ENCODE measurements at places on chromosomes 5 and 9.

- no peak overlapping the region for H3K27ac ChIP-seq
- no peak overlapping the region for H3K4me3 ChIP-seq
- H3K4me1 ChIP-seq: no peaks in the 10 kb centered on the region
- DNase-seq: no peak
- H3K36me3 ChIP-seq: no peaks in the 10 kb centered on the region
- peaks cover 13% of the 10 kb centered on the region for H3K27me3 ChIP-seq
These were observed 140.5 kb downstream of the DIRAS2 start for GRCh38 chr9:90502134-90502533.

DNA sequence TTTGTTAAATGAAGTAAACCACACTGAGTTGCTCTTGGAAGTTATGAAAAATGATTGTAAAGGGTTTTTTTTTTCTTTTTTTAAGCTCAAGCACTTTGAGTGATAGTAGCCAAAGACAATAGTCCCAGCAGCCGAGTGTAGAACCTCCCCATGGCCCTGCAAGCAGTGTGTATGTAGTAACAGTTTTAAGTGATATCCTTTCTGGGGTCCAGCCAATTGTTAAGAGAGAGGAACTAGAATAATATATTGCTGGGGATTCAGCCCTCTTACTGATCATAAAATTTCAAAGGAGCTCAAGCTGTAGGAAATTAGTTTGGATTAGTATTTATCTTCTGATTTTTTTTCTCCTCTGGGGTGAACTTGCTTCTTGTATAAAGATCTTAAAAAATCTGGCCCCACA is 43.2 kb downstream of the NPR3 start:
- H3K4me3 ChIP-seq: no peak overlapping the region
- no peaks in the 10 kb centered on the region for H3K27me3 ChIP-seq
- no peak overlapping the region for H3K27ac ChIP-seq
- DNase-seq: no peak

DNA sequence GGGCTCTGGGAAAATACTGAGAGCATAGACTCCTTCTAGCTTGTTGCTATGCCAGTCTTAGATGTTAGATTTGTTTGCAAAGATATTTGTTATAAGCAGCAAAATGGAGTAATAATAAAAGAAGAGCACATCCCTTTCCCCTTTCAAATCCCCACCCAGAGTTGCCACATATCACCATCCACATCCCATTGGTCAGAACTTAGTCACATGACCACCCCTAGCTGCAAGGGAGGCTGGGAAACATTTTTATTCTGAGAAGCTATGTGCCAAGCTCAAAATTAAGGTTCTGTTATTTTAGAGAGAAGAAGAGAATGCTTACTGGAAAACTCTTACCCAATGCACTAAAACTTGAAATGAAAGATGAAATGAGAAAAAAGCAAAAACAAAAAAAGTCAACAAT is 193.9 kb upstream of the MVB12B start:
- peaks cover 23% of the 10 kb centered on the region for H3K27me3 ChIP-seq
- no peak overlapping the region for H3K27ac ChIP-seq
- DNase-seq: no peak
- H3K4me1 ChIP-seq: no peaks in the 10 kb centered on the region
- no peak overlapping the region for H3K4me3 ChIP-seq

- no peak overlapping the region for H3K27ac ChIP-seq
- no peak overlapping the region for H3K4me3 ChIP-seq
- peaks cover 8% of the 10 kb centered on the region for H3K27me3 ChIP-seq
- H3K4me1 ChIP-seq: peaks cover 2% of the 10 kb centered on the region
- no peaks in the 10 kb centered on the region for H3K36me3 ChIP-seq
- DNase-seq: no peak
These were observed 285.7 kb downstream of the CHSY3 start for GRCh38 chr5:130189961-130190360.

DNA sequence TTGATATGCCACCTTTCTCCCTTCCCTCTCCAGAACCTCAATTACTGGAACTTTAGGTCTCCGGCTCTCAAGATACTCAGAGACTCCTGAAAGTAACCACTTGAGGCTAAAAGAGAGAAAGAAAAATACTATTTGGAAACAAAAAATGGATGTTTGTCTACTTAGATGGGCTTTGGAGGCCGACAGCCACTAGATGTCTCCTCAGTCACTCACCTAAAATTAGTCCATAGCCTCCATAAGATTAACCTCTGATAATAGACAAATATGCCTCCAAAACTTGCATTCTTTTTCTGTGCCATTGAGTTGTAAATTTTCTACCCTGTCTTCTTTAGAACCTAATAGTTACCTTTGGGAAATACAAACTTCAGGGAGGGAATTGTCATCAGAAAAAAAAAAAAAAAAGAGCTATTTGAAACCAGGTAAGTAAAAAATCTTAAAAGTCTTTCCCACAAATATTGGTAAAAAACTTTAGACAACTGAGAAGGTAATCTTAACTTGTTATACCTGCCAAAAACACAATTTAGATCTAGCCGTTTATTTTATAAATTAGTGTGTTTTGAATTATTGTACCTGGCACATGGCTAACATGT is 11.2 kb upstream of the PCDH1 start:
- H3K36me3 ChIP-seq: no peaks in the 10 kb centered on the region
- H3K4me1 ChIP-seq: no peaks in the 10 kb centered on the region
- DNase-seq: no peak
- peaks cover 36% of the 10 kb centered on the region for H3K27me3 ChIP-seq

- H3K4me1 ChIP-seq: peaks cover 11% of the 10 kb centered on the region
- H3K27me3 ChIP-seq: no peaks in the 10 kb centered on the region
- H3K4me3 ChIP-seq: no peak overlapping the region
- H3K27ac ChIP-seq: no peak overlapping the region
- no peak for DNase-seq
- no peaks in the 10 kb centered on the region for H3K36me3 ChIP-seq
These were observed 4.5 kb downstream of the GSN start for GRCh38 chr9:121272401-121272948.

- H3K4me1 ChIP-seq: no peaks in the 10 kb centered on the region
- peaks cover 27% of the 10 kb centered on the region for H3K27me3 ChIP-seq
- no peak overlapping the region for H3K4me3 ChIP-seq
- no peak for DNase-seq
- H3K36me3 ChIP-seq: no peaks in the 10 kb centered on the region
These were observed 47.4 kb upstream of the SHC3 start for GRCh38 chr9:89225991-89226471.

- peaks cover 60% of the 10 kb centered on the region for H3K4me1 ChIP-seq
- H3K4me3 ChIP-seq: no peak overlapping the region
- H3K27me3 ChIP-seq: no peaks in the 10 kb centered on the region
- DNase-seq: no peak
- no peak overlapping the region for H3K27ac ChIP-seq
These were observed 7.7 kb downstream of the ICE1 start for GRCh38 chr5:5430136-5430535.

- no peak overlapping the region for H3K4me3 ChIP-seq
- no peak overlapping the region for H3K27ac ChIP-seq
- H3K27me3 ChIP-seq: peaks cover 71% of the 10 kb centered on the region
- DNase-seq: no peak
- H3K36me3 ChIP-seq: no peaks in the 10 kb centered on the region
These were observed 133.5 kb upstream of the LPCAT1 start for GRCh38 chr5:1657161-1657741.

- H3K36me3 ChIP-seq: peaks cover 6% of the 10 kb centered on the region
- H3K27ac ChIP-seq: no peak overlapping the region
- H3K4me3 ChIP-seq: no peak overlapping the region
- peaks cover 15% of the 10 kb centered on the region for H3K4me1 ChIP-seq
- no peak for DNase-seq
- H3K27me3 ChIP-seq: peaks cover 44% of the 10 kb centered on the region
These were observed 3.7 kb upstream of the PAPPA start for GRCh38 chr9:116149844-116150243.

DNA sequence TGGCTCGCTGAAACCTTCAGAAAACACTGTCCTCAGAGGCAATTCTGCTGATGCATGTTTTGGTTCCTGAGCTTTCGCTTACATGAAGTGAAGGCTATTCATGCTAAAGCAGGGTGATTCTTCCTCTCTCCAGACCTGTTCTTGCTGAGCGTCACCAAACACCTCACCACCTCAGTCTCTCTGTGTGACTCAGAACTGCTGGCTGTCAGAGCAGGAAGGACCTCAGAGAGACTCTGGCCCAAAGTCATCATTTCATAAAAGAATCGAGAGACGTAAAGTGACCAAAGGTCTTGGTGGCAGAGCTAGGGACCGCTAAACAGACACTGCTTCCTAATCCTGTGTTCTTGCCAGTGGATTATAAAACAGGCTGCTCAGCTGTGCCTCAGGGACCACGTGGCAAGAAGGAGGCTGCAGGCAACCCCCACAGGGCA is 73.8 kb downstream of the LHFPL2 start:
- no peaks in the 10 kb centered on the region for H3K4me1 ChIP-seq
- H3K27ac ChIP-seq: no peak overlapping the region
- H3K36me3 ChIP-seq: no peaks in the 10 kb centered on the region
- no peaks in the 10 kb centered on the region for H3K27me3 ChIP-seq
- no peak for DNase-seq

DNA sequence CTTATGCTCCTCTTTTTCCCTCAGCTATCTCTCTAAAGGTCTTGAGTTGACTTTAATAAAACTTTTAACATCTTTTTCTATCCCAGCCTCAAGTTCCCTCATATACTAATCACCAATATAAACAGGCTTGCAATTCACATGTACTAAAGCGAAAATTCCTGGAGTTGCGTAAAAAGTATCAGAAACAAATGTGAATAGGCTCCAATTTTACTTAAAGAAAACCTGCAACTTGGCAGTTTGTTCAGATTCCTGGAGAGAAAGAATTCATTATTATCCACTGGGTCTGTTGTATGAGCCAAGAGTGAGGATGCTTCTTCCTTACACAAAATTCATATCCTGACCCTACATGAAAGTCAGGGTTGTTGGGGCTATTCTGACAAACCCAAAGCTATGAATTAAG is 384.2 kb downstream of the DTWD2 start:
- DNase-seq: no peak
- no peak overlapping the region for H3K4me3 ChIP-seq
- no peak overlapping the region for H3K27ac ChIP-seq
- H3K4me1 ChIP-seq: no peaks in the 10 kb centered on the region
- no peaks in the 10 kb centered on the region for H3K27me3 ChIP-seq
- no peaks in the 10 kb centered on the region for H3K36me3 ChIP-seq

DNA sequence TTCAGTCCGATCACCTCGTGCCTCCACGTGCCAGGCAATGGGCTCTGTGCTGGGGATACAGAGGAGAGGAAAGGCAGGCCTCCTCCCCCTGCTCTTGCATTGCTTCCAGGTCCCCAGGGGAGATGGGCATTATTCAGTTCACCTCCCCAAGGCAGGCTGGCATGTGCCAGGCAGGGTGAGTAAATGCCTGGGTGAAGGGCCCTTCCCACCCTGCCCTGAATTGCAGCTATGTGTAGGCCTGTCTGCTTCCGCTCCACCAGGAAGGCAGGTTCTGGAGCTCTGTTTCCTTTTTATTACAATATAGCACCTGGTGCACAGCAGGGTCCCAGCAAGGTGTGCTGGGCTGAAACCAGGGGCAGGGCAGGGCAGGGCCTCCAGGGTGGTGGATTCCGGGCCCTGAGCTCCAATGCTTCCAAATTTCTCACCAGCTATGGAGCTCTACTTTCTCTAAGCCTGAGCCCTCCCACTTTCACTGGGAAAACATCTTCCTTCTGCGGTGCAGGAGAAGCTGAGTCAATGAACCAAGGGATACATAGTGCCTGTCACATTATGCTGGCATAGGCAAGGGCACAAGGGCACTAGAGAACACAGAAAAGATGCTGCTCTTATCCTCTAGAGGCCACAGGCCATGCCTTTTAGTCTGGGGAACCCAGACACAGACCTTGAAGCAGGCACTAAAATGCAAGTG is 42.0 kb downstream of the SHB start:
- H3K4me1 ChIP-seq: peaks cover 2% of the 10 kb centered on the region
- H3K4me3 ChIP-seq: no peak overlapping the region
- no peaks in the 10 kb centered on the region for H3K36me3 ChIP-seq
- no peaks in the 10 kb centered on the region for H3K27me3 ChIP-seq

- no peaks in the 10 kb centered on the region for H3K27me3 ChIP-seq
- no peaks in the 10 kb centered on the region for H3K36me3 ChIP-seq
- H3K4me1 ChIP-seq: no peaks in the 10 kb centered on the region
- DNase-seq: no peak
- H3K4me3 ChIP-seq: no peak overlapping the region
- no peak overlapping the region for H3K27ac ChIP-seq
These were observed 401.6 kb upstream of the ZNF608 start for GRCh38 chr5:125148076-125148475.

- no peaks in the 10 kb centered on the region for H3K4me1 ChIP-seq
- no peak overlapping the region for H3K4me3 ChIP-seq
- H3K27me3 ChIP-seq: no peaks in the 10 kb centered on the region
- no peaks in the 10 kb centered on the region for H3K36me3 ChIP-seq
These were observed 759.5 kb downstream of the TAF11L14 start for GRCh38 chr5:18393565-18394442.

DNA sequence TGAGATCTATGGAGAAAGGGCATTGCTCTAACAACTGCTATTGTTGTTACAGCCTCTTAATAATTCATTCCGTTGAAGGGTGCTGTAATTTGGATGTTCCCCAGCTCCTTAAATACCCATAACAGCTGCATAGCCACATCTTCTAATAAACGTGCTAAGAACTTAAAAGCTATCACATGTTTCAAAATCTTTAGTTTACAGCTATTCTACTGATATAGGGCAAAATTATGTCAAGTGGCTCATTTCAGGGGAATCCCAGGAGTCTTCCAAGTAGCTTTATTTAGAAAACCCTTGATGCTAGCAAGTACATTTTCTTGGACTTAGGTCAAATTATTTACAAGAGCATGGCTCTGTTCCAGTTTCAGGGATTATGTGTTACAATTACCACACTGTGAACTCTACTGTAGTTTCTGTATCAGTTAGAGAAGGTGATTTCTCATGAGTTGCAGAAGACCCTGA is 990.4 kb upstream of the ACO1 start:
- peaks cover 26% of the 10 kb centered on the region for H3K4me1 ChIP-seq
- no peaks in the 10 kb centered on the region for H3K27me3 ChIP-seq
- H3K36me3 ChIP-seq: no peaks in the 10 kb centered on the region
- H3K4me3 ChIP-seq: no peak overlapping the region
- no peak overlapping the region for H3K27ac ChIP-seq

DNA sequence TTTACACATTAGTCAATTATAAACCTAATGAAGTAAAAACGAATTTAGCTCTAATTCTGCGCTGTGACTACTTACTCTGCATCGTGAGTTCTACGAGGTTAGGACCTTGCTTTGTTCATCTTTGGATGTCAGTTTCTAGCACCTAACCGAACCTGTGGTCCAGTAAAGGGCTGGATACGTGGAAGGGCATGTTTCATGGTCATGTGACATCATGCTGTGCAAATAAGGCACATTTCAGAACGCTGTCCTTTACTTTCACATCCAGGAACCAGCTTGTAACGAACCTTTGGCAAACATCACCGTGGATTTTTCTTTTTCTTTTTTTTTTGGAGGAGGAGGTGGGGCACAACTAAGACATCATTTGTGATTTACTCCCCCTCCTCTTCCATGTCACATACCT is 15.0 kb downstream of the BASP1 start:
- H3K27ac ChIP-seq: no peak overlapping the region
- H3K36me3 ChIP-seq: no peaks in the 10 kb centered on the region
- peaks cover 25% of the 10 kb centered on the region for H3K27me3 ChIP-seq
- H3K4me1 ChIP-seq: no peaks in the 10 kb centered on the region
- H3K4me3 ChIP-seq: no peak overlapping the region

- no peak overlapping the region for H3K4me3 ChIP-seq
- no peak overlapping the region for H3K27ac ChIP-seq
- no peaks in the 10 kb centered on the region for H3K4me1 ChIP-seq
- DNase-seq: no peak
These were observed 96.8 kb upstream of the CCDC112 start for GRCh38 chr5:115393239-115393638.

Data from naive thymus-derived CD8-positive, alpha-beta T cell (primary cell).